Fibroblast of skin of right quadriceps (primary cell): ENCODE measurements at places on chromosomes 7 and 10.

GRCh38 chr7:98168181-98168903 is 42.9 kb upstream of the BHLHA15 start:
- DNase-seq = peak; percentile 45

GRCh38 chr10:274866-275265 is 139.6 kb downstream of the ZMYND11 start:
- no peak for DNase-seq

DNA sequence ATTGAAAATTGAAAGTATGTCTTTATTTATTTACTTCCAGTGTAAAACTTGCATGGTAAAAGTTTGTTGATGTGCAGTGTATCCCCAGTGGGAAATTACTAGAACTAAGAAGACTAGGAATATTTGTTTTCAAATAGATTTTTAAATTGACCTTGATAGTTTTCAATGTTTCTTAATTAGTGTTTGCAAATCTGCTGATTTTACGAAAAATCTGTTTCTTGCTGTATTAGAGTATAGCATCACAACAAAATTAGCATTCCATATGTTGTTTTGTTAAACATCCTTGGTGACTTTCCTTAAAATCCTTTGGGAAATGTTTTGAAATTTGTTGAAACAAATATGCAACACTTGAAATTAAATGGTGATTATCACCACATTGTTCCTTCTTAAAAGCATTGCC is 425.9 kb downstream of the SUGCT start:
- no peak for DNase-seq

GRCh38 chr7:39428221-39428620 is 138.0 kb upstream of the YAE1 start:
- peak; percentile 86 for DNase-seq

GRCh38 chr7:158399762-158400161 is 187.9 kb downstream of the PTPRN2 start:
- no peak for DNase-seq

DNA sequence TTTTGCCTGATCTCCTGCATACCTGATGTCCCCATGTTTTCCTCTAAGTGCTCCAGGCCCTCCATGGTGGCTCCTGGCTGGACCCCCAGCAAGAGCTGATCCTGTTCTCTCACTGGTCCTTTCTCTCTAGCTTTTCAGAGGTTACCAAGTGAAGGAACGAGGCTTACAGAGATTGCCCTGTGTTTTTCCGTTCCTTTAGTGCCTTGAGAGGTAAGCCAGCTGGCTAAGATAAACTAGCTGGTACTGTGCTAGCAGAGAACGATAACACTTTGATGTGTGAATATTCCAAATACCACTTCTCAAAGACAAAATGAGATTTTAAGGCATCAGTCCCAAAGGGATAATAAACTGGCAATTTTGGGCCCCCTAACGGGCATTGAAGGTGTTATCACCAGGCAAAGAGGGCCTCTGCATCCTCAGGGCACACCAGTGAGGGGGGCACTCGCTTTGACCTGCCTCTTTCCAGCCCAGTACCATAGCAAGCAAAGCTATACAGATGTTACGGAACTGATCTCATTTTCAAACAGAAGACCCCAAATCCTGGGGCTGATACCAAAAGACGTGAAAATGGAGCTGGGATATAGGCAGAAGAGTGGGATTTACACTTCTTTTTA is 8.4 kb upstream of the CCNY start:
- DNase-seq = no peak

DNA sequence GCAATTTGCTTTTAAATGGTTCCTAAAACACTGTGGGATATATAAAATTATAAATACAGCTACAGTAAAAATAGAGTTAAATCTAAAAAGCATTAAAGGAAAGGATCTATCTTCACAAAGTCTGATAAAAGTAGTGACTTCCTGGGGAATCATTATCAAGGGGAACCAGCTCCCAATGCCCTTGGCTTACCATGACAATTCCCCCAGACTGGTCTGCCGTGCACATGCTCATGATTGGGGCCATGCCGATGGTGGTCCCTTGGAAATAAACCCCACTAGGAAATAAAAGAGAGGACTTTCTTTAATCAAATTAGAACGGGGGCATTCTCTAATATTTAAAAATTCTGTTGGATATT is 201.8 kb downstream of the FANK1 start:
- no peak for DNase-seq

GRCh38 chr10:14330388-14331061 is at the start of gene FRMD4A:
Gene FRMD4A (minus strand): TSS chr10:14330924.
- no peak for DNase-seq

DNA sequence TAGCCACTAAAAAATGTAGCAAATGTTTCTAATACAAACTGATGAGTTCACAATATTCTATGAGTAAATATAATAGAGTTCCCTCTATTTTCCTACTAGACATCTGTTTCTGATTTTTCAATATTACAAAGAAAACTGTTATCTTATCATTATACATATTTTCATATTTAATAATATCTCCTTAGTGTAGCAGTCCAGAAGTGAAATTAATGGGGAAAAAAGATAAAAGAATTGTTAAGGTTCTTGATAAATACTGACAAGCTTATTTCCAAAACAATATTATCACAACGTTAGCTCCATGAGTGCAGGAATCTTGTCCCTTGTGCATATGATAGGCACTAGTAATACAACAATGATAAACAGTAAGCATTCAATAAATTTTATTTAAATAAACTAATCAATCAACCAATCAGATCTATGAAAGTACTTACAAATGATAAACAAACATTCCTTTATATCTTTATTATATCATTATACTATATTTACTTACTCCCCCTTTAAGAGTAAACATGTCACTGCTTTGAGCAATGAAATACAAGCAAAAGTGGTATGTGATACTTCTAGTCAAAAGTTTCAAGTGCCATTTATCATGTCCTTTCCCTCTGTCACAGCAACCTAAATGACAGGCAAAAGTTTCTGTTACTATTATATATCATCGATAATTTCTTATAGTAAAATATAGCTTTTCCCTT is 103.1 kb downstream of the IMMP2L start:
- DNase-seq = no peak

DNA sequence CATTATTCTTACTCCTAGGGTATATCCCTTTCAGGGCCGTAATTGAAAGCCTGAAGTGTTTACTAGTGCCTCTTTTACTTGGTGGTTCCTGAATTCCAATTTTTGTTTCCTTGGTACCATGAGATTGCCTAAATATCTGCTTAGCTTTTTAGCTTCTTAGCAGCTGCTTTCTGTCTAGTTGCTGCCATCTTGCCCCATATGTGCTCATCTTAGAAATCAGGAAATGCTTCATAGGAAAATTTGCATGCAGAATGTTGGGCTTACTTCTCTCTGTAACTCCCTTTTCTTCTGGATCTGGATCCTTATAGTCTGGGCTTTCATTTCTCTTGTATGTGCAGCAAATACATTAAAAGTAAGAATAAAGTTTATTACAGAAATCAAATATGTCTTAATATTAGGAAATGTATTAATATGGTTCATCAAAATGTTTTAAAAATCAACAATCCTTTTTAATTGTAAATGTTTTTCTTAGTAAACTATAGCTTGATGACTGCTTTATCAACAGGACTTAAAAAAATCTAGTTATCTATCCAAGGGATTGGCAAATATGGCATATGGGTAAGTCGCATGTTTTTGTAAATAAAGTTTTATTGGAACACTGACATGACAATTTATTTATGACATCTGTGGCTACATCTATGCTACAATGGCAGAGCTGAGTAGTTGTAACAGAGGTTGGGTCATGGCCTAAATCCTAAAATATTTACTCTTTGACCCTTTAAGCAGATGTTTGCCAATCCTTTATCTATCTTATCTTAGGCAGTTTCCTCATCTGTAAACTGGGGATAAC is 73.5 kb upstream of the CDK6 start:
- DNase-seq = no peak

- no peak for DNase-seq
Observed at GRCh38 chr10:60532696-60533468, 143.2 kb upstream of the ANK3 start.

DNA sequence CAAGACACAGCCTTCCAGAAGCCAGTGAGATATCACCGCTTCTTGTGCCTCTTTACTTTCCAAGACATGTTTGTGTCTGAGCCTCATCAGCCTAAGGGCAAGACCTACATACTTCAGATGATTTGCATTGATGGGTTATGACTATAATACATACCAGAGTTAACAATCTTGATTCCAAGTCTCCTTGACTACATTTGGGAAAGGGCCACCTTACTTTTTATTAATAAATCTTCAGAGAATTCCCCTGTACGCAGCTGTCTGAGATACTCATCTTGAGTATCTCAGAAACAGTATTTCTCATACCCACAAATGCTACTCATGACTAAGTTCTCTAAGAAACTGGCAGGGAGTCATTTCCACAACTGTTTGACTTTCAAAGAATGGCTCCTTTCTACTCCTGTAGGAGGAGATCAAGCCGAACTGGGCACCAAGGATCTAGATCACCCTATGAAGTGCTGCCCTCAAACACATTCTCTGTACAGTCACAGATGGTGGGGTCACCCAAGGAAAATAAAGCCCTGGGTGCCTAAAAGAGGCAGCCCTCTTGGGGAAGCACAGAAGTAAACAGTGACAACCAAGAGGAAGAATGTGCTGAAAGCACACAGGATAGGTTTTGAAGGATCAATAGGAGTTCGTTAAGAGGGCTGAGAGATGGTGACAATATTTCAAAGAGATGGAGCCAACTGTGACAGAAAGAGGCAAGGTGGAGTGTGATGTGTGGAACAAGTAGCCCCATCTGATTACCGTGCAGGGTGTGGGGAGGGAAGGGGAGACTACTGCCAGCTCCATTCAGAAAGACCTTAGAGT is 138.9 kb downstream of the JAZF1 start:
- peak; percentile 96 for DNase-seq

- DNase-seq = no peak
Observed at GRCh38 chr7:116340201-116340847, 130.0 kb downstream of the TES start.

- no peak for DNase-seq
Observed at GRCh38 chr7:121796381-121796780, 76.6 kb upstream of the PTPRZ1 start.

GRCh38 chr10:112313911-112314310 is 30.7 kb downstream of the TECTB start:
- no peak for DNase-seq

GRCh38 chr7:44760034-44760580 is 11.5 kb downstream of the ZMIZ2 start:
- DNase-seq = no peak

GRCh38 chr7:126489874-126490273 is 762.9 kb downstream of the GRM8 start:
- DNase-seq = no peak

- no peak for DNase-seq
Observed at GRCh38 chr7:31796375-31796774, 109.4 kb downstream of the PPP1R17 start.

DNA sequence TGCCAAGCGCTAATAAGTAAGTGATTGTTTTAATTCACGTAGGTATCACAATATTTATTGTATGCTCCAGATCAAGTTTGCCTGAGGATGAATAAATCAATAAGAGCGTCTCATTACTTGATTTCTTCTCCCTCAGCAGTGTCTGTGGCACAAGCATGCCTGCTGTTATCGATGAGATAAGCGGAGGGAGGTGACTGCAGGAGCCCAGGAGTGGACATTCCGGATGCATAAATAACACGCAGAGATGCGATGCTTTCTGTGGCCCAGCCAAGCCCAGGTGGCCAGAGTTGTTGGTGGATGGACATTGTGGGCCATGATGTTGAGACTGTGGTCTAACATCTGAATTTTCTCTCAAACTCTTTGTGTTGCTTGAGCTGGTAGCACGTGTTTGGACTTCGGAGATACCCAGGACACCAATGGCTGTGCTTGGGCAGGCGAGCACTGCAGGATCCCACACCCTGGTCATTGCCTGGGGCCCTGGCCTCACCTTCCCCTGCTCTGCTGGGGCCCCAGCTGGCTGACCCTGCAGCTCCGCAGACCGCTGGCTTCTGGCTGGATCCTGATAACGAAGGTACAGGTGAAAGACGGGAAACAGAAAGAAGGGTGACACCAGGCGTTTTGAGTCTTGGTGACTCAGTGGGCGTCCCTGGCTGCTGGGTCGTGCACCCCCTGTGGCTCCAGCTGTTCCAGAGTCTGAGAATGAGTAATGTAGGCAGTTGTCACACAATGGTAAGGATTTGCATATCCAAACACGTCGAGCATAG is 31.2 kb upstream of the MNX1 start:
- DNase-seq = no peak

GRCh38 chr10:25175527-25176420 is 973 bp downstream of the GPR158 start:
- DNase-seq = no peak

GRCh38 chr10:69508738-69509340 is 57.6 kb downstream of the TSPAN15 start:
- DNase-seq = no peak
